ENCODE measurements at places on chromosomes 1 and 21. TPM values are rescaled to one million over a fixed set of nuclear protein-coding genes. Genes with fewer than 3 reads are reported as not detected.

BSDC1 gene
- total RNA-seq, result 48.7 TPM

TLR5 gene
- 0.25 TPM for total RNA-seq

PDZK1 gene
- total RNA-seq, result 11.3 TPM

GPR25 gene
- total RNA-seq, result 0.33 TPM

C1orf87 gene
- under 0.01 TPM for total RNA-seq

AMPD1 gene
- not detected for total RNA-seq

COL16A1 gene
- 68.8 TPM for total RNA-seq

PLEKHN1 gene
- 5.5 TPM for total RNA-seq
